ENCODE measurements at places on chromosomes 6 and 20.
A peak's percentile ranks its signal among the peaks of the same experiment; 100 is the strongest.

DNA sequence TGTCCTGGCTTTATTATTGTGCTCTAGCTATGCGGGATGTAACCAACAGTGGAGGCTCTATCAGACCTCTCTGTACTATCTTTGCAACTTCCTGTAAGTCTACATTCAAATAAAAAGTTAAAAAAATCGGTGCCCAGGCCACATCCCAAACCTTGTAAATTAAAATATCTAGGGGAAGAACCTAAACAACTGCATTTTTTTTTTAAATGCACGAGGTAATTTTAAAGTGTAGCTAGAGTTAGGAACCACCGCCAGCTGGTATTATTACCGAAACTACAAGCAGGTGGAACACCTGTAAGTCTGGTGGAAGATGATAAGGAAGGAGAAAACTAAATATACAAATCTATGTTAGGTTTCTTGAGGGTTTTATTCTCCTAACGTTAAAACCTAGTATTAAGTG, 34.5 kb upstream of the ID4 start:
- DNase-seq, result no peak

DNA sequence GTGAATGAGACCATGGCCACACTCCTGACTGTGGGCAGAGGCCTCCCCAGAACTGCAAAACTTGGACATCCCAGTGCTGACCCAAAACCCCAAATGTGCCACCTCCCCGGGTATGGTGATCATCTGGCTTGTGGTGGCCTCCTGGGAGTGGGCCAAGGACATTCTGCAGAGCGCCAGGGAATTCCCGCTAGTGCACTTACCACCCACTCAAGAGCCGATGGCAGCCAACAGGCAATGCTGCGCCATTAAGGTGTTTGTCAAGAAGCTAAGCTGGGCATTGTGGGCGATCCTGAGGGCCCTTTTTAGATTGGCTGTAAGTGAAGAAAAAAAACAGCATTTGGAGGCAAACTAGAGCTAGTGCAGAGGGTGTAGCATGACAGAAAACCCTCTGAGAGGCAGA, 9.4 kb downstream of the MMP24 start:
- DNase-seq, result no peak

GRCh38 chr6:134358320-134358719, 40.4 kb upstream of the SGK1 start:
- no peak for DNase-seq

DNA sequence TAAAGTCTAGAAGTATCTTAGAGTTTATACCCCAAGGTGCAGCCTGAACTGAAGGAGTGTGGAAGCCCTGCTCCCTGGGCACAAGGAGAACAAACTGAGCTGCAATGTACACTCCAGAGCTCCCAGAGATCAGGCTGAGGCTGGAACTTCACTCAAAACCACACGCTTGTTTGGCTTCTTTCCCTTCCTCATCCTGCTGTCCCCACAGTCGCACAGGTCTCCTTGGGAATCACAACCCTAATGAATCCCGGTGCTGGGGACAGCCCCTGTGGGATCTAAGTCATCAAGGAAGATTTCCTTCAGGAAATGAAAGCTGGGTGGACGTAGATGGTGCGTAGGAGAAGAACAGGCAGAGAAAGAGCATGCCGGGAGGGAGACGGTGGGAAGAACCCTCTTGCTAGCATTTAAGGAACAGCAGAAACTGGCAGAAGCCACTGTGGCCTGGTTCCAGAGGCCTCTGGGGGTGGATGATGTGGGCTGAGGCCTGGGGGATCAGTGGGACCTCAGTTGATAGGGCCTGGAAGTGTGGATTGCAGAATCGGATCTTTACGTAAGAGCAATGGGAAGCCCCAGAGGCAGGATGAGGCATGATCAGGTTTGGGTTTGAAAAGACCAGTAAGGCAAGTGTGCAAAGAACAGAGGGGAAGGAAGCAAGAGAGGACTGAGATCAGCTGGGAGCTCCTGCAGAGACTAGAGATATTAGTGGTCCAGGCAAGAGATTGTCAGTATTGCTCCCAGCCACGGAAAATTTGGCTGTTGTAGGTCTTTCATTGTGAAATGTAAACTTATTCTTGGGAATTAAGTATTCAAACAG, 21.4 kb downstream of the CYP24A1 start:
- DNase-seq, result no peak

DNA sequence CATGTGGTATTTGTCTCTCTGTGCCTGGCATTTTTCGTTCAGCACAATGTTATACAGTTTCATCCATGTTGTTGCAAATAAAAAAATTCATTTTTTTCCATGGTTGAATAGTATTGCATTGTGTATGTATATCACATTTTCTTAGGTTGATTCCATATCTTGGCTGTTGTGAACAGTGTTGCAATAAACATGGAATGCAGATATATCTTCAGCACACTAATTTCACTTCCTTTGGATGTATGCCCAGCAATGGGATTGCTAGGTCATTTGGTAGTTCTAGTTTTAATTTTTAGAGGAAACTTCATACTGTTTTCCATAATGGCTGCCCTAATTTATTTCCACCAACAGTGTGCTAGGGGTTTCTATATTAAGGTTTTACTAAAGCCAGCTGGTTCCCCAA, 52.6 kb downstream of the GFRAL start:
- DNase-seq, result no peak

DNA sequence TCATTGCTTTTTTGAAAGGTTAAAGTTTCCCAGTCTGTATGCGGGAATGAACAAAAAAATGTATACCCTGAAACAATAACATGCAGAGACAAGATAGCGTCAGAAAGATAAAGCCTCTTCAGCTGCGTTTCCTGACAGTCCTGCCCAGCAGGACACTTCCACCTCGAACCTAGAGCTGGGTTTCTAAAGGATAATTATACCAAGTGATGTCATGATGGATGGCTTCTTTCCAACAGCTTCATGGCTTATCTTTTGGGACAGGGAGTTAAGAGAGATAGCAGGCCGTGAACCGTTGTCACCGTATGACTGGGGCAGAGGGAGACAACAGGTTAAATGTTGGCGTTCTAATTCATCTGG, 267.6 kb upstream of the SGK1 start:
- DNase-seq, result no peak

- DNase-seq, result no peak
Observed at GRCh38 chr6:22754061-22754460, 184.7 kb downstream of the HDGFL1 start.

DNA sequence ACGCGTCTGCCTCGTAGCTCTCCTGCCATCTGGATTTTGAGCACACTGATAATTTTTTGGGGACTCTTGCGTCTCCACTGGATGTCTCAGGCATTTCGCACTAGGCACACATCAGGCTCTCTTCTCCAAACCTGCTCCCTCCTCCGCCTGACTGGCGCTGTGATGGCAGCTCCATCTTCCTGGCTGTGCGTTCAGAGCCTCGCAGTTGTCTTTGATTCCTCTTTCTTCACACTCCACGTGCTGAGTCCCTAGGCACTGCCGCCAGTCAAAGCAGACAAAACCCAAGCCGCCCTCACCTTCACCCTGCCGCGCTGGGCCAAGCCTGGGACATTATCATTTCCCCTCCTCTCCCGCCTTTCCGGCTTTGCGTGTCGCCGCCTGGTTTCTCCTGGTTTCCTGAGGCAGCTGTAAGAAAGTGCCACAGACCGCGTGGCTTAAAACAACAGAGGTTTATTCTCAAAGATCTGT, 778 bp downstream of the PSMG4 start:
- DNase-seq, result peak; percentile 7

GRCh38 chr6:88179692-88180091, 13.5 kb upstream of the CNR1 start:
- DNase-seq, result peak; percentile 42

- DNase-seq, result no peak
Observed at GRCh38 chr20:53154540-53154939, 182.4 kb downstream of the TSHZ2 start.

- no peak for DNase-seq
Observed at GRCh38 chr6:57432919-57433684, 115.7 kb downstream of the PRIM2 start.

GRCh38 chr6:73612611-73613010, 41.2 kb downstream of the SLC17A5 start:
- no peak for DNase-seq

DNA sequence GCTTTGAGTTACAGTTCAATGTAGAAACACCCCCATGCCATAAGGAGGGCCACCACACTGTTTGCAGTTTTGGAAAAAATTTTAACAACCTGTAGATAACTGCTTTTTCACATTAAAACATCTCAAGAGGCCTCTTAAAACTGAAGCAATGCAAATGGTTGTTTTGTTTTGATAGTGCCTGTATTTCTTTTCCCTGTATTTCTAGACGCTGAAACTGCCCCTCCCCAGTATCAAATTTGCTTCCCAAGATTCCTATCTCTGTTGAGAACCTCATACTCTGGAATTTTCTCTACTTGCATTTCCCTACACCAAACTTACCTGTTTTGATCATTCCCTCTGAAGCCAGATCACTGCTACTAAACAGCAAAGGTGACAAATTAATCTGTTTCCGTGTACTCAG, 98.5 kb downstream of the PHACTR1 start:
- no peak for DNase-seq

- no peak for DNase-seq
Observed at GRCh38 chr6:136897071-136897470, 25.0 kb upstream of the SLC35D3 start.

- DNase-seq, result no peak
Observed at GRCh38 chr6:167298127-167298526, 7.0 kb downstream of the UNC93A start.

GRCh38 chr20:36820073-36820472, 46.5 kb upstream of the DSN1 start:
- no peak for DNase-seq

GRCh38 chr6:137236581-137237355, 17.6 kb upstream of the IFNGR1 start:
- no peak for DNase-seq

DNA sequence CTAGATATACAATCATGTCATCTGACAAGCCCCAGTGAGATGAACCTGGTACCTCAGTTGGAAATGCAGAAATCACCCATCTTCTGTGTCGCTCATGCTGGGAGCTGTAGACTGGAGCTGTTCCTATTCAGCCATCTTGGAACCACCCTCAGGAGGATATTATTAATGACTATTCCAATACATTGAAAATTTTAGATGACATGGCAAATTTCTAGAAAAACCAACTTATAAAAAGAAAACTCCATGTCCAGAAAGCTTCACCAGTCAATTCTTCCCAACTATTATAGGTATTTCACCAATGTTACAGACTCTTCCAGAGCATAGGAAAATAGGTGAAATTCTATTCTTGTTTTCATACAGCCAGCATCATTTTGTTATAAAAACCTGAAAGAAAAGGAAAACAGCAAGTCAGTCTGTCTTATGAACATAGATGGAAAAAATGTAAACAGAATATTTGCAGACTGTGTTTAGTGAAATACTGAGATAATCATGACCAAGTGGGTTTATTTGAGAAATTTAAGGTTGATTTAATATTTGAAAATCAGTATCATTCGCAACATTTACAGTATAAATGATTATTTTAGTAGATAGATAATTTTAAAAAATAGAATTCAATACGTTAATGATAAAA, 43.3 kb downstream of the ATRN start:
- DNase-seq, result no peak

- DNase-seq, result no peak
Observed at GRCh38 chr6:90982051-90982450, 395.2 kb upstream of the MAP3K7 start.

- DNase-seq, result no peak
Observed at GRCh38 chr6:160756871-160757270, 54.8 kb downstream of the PLG start.

DNA sequence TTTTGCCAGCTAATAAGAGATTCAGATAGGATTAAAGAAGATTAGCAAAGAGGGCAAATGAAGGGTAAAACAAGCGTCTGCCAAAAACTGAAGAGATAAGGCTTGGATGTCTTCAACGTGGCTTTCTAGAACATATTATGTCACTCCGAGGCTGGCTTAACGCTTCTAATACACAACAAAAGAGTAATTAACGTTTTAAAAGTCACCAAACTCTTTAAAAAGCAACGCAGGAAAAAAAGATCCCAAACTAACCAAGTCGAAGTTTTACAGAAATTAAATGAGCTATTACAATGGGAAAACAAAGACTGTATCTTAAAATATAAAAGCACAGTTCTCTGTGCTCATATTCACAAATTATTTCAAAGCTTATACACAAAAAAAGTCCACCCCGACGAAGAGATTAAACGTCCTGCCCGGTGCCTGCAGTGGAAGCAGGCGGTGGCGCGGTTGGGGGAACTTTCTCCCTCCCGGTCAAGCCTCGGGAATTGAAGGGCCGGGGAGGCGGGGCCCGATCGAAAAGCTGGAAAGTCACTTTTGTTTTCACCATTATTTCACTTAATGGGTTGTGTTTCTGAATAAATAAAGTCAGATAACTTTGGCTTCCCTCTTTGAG, 1.2 kb downstream of the MAK start:
- no peak for DNase-seq

GRCh38 chr6:155955038-155955437, 499.4 kb upstream of the NOX3 start:
- no peak for DNase-seq

- DNase-seq, result no peak
Observed at GRCh38 chr20:22385602-22386305, 198.6 kb downstream of the FOXA2 start.

DNA sequence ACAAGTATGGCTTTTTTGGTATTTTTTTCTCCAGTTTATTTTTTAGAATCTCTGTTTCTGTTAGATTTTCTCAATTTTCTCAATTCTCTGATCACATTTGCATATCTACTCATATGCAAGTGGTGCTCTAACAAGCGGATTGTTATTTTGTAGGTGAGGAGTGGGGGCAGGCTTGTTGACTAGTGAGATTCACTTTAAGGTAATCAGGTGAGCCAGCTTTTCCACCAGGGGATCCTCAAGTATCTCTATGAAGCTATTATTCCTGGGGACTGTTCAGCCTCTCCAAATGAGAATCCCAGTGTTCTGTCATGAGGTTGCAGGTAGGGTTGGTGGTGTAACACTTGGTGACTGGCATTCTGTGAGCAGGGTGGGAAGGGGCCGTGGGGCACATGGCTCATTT, 274.3 kb upstream of the FERMT1 start:
- no peak for DNase-seq

- no peak for DNase-seq
Observed at GRCh38 chr20:50903353-50904051, 27.7 kb downstream of the ADNP start.

- no peak for DNase-seq
Observed at GRCh38 chr20:22931653-22932608, 103.2 kb upstream of the SSTR4 start.

GRCh38 chr6:31935823-31936222, 8.3 kb downstream of the C2 start:
- no peak for DNase-seq

DNA sequence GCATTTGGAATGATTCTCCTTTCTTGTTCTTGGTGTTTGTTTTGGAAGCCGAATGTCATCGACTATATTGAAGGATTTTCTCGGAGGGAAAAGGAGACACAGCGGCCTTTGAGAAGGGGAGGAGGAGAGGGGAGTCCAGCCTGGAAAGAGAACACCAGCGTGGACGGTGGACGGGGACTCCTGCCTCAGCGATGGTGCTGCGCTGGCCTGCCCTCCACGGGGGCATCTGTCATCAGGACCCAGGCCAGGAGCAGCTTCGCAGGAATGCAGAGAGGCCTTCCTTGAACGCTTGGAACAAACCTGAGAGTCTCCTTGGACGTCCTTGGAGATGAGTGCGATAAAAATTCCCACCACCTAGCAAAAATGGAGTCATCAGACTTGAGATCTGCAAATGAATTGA, 8.3 kb upstream of the C6orf118 start:
- no peak for DNase-seq

Measured in memory B cell (primary cell).